ENCODE measurements at places on chromosomes 12 and 14.

- DNase-seq = no peak
Observed at GRCh38 chr12:27606986-27607385, 83.0 kb downstream of the PPFIBP1 start.

DNA sequence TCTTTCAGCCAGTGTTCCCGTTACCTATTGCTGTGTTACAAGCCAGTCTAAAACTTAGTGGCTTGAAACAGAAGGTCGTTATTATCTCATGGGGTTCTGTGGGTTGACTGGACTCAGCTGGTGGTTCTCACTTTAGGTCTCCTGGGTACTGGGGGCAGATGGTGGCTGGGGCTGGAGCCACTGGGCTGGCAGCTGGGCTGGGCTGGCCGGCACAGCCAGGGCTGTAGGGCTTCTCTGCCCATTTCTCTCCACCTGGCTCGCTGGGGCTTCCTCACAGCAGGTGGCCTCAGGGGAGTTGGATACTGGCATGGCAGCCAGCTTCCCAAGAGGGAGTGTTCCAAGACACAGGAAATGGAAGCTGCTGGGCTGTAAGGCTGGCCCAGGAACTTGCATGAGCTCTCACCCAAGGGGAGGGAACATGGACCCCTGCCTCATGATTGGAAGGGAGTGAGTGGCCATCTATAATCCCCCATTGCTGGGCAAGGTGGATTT, 27.0 kb downstream of the TUNAR start:
- no peak for DNase-seq

DNA sequence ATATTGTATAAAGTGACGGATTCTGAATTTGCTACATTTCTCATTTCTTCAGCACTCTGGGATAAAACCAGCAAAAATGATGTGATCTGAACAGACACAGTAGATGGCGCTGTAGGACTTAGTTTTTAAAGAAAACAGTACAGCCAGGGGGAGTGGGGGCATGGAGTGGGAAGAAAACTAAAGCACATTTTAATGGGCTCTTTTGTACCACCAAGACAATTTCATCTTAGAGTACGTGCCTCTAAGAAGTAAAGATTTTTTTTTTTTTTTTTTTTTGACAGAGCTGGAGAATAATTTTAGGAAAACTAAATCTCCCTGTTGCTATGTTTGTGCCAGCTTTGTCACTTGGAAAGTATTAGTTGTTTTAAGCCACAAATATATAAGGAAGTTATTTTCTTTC, 124.4 kb downstream of the RAD51B start:
- DNase-seq = peak; percentile 39

DNA sequence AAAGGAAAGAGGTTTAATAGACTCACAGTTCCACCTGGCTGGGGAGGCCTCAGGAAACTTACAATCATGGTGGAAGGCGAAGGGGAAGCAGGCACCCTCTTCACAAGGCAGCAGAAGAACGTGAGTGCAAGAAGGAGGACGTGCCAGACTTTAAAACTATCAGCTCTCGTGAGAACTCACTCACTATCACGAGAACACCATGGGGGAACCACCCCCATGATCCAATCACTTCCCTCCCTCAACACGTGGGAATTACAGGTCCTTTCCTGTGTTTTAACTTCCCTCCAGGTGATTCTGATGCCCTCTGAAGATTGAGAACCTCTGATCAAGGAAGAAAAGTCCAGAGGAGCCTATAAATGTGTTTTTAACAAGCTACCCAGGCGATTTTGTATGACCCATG, 358.7 kb downstream of the MED13L start:
- no peak for DNase-seq

DNA sequence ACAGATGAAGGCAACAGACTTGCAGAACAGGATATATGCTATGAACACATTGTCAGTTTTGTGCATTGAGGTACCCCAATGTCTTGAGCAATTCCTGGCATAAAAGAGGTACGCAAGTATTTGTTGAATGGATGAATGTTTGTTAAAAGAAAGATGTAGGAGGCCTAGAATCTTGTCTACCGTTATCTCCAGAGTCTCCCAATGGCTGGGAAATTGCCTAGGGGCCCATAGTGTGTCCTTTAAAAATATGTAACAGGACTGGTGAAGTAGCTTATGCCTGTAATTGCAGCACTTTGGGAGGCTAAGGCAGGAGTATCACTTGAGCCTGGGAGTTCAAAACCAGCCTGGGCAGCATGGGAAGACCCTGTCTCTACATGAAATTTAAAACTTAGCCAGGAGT, 20.4 kb upstream of the SPTSSA start:
- no peak for DNase-seq

DNA sequence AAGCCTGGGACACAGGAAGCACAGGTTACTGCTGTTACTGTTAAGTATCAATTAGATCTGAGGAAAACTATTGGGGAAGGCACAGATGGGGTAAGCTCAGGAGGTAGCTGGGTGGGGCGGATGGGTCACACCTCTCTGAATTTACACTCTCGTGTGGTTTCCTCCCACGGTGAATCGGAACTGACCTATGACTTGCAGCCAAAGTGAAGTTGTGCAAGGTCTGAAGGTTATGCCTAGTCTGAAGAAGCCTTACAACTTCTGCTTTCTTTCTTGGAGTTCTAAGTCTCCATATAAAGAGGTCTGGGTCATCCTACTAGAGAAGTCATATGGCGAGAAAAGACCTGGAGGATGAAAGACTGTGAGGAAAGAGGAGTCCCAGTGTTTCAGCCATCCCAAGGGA, 25.6 kb upstream of the GPATCH2L start:
- no peak for DNase-seq

- DNase-seq = no peak
Observed at GRCh38 chr14:67623114-67623513, 3.4 kb downstream of the ARG2 start.

DNA sequence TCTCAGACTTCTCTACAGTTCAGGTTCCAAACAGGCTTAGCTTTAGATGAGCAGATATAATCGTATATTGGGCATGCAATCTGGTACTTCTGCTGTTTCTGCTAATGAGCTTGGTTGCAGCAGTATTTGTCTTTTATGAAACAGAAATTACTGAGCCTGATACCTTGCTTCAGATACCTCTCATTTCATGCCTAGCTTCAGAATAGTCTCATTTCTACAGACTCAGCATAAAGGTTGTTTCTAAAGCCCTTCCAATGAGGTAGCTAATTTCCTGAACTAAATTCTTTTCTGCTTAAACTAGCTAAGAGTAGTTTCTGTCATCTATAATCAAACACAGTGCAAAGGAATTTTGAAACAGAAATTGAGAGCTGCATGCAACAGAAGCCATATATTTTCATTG, 275.0 kb upstream of the KITLG start:
- DNase-seq = no peak

- DNase-seq = no peak
Observed at GRCh38 chr12:131784909-131785762, 43.1 kb upstream of the MMP17 start.

GRCh38 chr12:121283388-121283787, 13.1 kb downstream of the CAMKK2 start:
- no peak for DNase-seq

DNA sequence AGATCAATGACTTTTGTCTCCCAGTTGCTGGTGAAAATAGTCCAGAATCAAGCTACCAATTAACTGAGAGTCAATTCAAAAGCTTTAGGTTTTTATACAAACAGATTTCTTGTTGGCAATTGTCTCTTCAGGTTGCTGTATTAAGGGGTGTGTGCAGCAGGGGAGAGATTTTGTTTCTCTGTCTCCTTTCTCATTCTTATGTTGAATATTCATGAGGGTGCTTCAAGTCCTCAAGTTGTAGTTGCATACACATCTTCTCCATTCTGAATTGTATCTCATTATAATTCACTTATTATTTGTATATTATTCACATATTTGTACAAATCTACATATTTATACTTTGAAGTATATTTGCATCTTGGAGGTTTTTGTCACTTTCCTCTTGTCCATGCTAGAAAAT, 126.7 kb upstream of the PTPRQ start:
- DNase-seq = no peak

DNA sequence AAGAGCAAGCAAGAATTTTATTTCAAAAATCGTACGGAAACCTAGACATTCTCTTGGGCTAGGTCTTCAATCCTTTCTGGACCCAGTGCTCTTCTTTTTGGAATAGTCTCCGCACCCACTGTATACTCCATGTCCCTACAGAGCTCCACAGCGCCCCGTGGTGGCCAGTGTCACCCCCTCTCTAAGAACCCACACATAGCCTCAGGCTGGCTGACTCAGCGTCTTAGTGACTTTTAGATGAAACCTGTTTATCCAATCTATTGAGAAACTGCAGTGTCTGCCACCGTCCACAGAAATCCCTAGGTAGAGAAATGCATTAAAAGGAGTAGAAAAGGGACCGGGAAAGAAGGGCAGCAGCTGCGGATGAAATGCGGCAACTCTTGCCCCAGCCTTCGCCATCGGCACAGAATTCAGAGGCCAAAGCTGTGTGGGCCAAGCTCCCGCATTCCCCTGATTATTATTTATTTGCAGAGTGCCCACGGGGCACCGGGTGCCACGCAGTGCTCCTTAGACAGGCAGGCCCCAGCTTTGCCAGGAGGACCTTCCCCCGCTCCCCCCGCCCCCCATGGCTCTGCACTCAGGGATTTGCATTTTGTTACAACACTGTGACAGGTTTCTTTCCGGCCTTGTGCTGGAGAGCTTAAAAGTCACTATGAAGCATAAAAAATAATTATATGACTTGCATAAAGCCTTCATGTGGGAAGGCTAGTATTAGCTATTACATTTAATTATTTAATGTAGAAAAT, 170.1 kb upstream of the FKBP4 start:
- DNase-seq = no peak

DNA sequence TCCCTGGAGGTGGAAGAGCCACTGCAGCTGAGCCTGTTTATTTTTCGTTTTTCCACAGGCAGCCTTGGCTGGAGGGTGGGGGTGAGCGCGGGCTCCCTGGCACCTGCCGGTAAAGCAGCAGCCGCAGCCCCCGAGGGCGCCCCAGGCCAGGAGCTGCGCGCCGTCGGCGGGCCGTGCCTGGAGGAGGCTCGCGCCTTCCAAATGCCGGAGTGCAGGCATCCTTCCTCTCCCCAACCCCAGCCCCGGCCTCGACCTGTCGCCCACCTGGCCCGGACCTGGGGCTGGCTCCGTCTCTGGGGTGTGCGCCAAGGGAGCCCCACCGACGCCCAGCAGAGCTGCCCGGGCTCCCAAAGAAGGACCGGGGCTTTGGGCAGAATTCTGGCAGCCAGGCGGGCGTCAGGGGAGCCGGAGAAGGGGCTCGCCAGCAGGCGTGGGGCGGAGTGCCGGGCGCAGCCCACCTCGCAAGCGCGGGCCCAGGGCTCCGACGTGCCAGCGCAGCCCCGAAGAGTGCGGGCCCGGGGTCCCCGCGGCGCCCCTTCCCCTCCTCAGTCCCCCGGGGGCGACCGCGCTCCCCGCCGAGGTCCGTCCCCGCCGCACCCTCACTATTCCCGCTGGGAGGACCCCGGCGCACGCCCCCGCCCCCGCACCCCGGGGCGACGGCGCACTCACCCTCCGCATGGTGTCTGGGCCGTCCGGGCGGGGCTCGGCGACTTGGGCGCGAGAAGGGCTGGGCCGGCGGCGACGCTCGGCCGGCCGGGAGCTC, 130.3 kb downstream of the NDUFA12 start:
- peak; percentile 89 for DNase-seq

DNA sequence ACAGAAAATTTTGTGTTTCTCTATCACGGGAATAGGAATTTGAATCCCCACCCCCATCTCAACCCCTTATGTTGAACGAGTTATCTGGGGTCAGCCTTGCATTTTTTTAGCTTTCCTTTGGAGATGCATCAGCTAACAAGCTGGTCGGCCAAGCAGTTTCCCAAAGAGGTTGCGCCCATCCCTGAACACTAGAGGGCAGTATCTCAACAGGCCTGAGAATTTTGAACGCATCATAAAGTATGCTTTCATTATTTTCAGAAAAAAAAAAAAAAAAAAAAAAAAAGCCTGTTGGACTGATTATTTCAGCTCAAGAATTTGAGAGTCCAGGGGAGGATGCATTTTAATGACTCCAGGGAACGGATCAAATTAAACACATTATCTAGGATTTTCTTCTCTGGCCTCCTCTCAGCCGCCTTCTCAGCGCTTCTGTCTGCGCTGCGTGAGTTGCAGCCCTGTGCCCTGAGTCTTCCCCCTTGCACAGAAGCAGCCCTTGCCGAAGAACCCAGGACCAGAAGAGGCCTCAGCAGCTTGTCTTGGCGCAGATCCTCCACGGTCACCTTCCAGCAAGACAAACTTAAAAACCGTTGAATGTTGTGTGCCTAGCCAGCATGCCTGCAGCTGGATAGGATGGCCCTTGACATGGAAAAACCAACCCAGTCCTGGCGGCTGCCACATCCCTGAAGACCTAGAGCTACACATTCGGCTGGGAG, 76.6 kb upstream of the GZMB start:
- DNase-seq = peak; percentile 62

DNA sequence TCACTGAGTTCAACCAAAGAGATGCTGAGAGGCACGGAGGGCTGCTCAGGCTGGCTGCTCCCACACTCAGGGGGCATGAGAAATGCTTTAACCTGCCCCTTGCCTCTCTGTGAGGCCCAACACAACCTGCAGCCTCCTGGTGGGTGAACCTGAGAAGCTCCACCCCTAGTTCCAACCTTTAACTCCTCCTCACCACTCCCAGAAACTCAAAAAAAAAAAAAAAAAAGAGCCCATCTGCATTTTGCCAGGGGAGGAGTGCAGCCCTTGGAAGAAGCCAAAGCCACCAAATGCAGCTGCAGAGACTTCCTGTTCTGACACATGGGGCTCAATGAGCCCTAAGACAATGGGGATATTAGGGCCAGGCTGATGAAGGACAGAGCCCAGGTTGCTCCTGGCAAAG, 8.9 kb downstream of the KRT4 start:
- no peak for DNase-seq

- peak; percentile 90 for DNase-seq
Observed at GRCh38 chr14:23057757-23058653, 685 bp upstream of the CDH24 start.

All from GM10248 (cell line).